ENCODE measurements at places on chromosomes 5 and 9.

DNA sequence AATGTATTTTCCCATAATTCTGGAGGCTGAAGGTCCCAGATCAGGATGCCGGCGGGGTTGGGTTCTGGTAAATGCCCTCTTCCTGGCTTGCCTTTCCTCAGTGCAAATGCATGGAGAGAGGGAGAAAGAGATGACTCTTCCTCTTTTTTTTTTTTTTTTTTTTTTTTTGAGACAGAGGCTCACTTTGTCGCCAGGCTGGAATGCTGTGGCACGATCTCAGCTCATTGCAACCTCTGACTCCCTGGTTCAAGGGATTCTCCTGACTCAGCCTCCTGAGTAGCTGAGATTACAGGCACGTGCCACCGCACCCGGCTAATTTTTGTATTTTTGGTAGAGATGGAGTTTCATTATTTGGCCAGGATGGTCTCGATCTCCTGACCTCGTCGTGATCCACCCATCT, 300.0 kb upstream of the TAS2R1 start:
- DNase-seq = peak; percentile 51

GRCh38 chr9:4748612-4749011, 7.6 kb upstream of the AK3 start:
- no peak for DNase-seq

DNA sequence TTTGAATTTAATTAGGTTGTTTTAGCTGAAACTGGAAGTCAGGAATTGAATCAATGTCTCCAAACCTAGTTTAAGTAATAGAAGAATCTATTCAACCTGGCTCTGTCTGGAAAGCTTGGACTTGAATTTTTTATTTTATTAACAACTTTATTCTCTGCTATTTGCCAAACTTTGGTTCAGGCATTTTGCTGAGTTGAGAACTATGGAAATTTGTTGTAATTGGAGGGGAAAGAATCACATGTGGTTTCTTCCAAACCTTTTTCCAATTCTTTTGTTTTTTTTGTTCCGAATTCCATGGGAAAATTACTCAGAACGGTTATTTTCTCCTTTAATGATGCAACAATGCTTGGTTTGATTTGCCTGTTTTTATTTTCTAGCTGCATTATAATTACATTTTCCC, 98.2 kb upstream of the RPS23 start:
- DNase-seq = no peak

DNA sequence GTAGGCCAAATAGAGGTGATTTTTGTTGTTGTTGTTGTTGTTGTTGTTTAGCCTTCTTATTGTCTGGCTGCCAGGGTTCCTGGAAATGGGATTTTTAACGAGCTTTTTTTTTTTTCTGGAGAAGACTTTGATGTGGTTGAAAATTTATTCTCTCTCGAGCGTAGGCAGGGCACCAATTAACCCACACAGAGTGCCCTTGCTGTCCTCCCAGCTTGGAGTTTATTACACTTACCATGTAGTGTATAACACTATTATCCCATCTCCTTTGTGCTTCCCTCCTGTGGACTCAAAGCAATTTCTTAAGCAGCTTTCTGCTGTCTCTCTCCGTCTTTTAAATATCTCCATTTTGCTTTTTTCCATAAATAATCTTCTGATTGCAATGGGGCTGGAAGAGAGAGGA, 57.4 kb downstream of the OR2K2 start:
- DNase-seq = no peak

- DNase-seq = peak; percentile 19
These were observed 118.7 kb downstream of the NDUFS4 start for GRCh38 chr5:53678981-53679660.

DNA sequence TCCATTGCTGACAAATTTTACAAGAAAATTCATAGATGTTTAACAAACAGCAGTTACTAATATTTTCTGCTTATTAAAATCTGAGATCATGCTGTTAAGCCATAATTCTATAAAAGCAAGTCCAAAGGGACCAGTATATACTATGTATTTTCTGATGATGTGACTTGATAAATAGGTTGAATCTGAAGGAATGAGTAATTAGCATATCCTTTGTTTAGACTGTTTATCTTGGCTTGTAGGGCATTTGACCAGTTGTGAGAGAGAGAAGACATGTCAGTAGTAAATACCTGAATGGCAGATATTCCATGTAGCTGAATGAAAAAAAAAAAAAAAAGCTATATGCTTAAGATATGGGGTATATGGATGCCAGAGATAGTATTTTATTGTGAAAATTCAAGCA, 14.6 kb downstream of the CPEB4 start:
- peak; percentile 26 for DNase-seq

- peak; percentile 15 for DNase-seq
These were observed 1.3 kb downstream of the CD74 start for GRCh38 chr5:150411245-150411979.

- peak; percentile 59 for DNase-seq
These were observed 252.5 kb downstream of the TRIM32 start for GRCh38 chr9:116939614-116940013.

DNA sequence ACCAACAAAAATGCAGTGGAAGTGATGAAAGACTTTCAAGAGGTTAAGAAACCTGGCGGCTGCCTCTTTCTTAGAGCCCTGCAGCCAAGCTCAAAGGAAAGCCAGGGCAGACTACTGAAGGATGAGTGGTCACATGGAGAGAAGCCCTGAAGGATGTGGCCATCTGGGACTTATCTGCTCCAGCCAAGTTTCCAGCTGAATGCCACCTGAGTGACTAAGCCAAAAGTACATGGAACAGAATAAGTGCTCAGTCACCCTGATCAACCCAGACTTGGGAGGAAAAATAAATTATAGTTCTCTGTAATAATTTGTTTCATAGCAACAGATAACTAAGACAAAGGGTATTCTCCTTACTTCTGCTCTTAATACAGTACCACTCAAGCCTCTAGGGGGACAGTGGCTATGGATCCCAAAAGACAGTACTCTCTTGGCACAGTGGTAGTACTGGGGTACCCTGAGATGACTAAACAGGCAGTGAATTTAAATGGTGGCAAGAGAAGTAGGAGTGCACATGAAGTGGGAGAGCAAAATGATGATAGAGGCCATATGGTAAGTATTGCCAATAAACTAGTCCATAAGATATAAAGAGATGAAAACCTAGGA, 182.3 kb downstream of the ELAVL2 start:
- peak; percentile 81 for DNase-seq

- peak; percentile 92 for DNase-seq
These were observed 23.4 kb downstream of the SARDH start for GRCh38 chr9:133714606-133715294.

GRCh38 chr9:91138760-91139159, 223.0 kb downstream of the AUH start:
- peak; percentile 94 for DNase-seq

GRCh38 chr9:20808002-20808401, 123.9 kb downstream of the FOCAD start:
- no peak for DNase-seq

- DNase-seq = peak; percentile 77
These were observed 41.6 kb downstream of the ERGIC1 start for GRCh38 chr5:172875505-172876279.

- no peak for DNase-seq
These were observed 159.3 kb downstream of the DMAC1 start for GRCh38 chr9:7640231-7640630.

- DNase-seq = peak; percentile 89
These were observed 334.4 kb downstream of the CWC27 start for GRCh38 chr5:65102976-65103711.

DNA sequence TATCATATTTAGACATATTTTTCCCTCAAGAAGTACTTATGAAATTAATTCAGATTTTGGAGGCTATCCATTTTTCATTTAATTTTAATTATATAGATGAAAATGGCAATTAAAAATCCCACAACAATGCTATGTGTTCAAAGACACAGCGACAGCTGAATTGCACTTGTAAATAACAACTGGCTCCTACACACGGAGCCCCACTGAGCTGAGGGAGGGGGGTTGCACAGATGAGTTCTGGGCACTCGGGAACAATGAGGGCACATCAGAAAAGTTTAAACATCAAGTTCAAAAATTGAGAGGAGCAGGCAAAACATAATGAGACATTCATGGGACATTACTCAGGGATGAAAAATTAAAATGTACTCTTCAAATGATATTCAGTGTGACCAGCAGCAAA, 104.9 kb downstream of the MARCHF3 start:
- DNase-seq = no peak

- DNase-seq = no peak
These were observed 157.7 kb downstream of the BNC2 start for GRCh38 chr9:16712787-16713186.

- DNase-seq = no peak
These were observed 30.6 kb upstream of the SPINK4 start for GRCh38 chr9:33209394-33209793.

DNA sequence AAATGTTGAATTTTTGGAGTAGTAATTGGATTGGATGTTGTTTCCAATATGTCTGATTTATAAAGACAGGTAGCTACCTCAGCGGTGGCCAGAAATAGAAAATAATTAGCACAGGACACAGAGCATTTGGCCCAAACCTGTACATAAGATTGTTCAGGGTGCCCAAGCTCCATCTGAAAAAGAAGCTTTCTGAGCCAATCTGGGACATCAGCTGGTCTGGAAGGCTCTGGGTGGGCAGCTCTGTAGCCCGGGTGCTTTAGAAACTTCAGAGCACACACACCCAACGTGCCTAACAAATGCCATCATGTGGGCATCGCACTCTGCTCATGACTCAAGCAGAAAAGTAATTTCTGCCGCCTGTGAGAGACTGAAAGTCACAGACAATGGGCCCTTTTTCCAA, 460.7 kb downstream of the ICE1 start:
- DNase-seq = no peak

GRCh38 chr9:87119328-87119881, 172.1 kb upstream of the GAS1 start:
- peak; percentile 96 for DNase-seq

- DNase-seq = peak; percentile 46
These were observed 492 bp upstream of the NEK6 start for GRCh38 chr9:124257070-124257843.

GRCh38 chr5:125083981-125084380, 337.5 kb upstream of the ZNF608 start:
- DNase-seq = peak; percentile 41

GRCh38 chr9:69970001-69970533, 73.6 kb upstream of the MAMDC2 start:
- peak; percentile 10 for DNase-seq

GRCh38 chr5:92320446-92320845, 937.3 kb upstream of the ARRDC3 start:
- DNase-seq = peak; percentile 12

DNA sequence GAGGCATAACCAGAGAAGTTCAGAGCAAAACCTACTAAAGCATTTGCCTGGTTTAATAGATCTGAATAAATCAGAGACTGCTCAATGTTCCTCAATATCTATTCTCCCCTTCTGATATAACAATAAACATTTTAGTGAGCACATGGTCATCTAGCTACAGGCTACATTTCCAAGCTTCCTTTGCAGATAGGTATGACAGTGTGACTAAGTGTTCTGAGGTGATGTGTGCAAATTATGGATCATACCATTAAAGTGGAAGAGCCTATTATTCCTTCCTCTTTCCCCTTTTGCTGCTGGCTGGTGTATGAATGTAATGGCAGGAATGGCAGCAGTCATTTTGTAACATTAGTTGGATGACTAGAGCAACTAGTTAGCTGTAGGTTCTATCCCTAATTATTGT, 285.8 kb upstream of the RASA1 start:
- peak; percentile 1 for DNase-seq

DNA sequence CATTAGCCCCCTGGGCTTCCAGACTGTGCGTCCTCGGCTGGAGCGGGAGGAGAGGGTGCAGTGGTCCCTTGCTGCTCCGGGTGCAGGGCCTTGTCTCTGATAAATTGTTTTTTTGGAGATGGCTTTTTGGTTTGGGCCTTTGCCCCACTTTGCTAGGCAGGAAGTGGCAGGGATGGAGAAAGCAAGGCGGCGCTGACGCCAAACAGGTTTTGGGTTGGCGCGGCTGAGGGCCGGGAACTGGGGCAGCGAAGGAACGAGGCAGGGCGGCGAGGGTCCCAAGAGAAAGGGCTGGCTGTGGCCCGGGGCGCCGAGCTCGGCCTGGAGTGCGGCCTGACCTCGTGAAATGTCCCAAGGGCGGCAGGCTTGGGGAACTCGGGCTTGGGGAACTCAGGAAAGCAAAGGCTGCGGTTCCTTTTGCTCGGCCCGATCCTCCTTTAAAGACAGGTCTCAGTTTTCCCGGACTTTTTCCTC, 4.1 kb downstream of the LHX2 start:
- no peak for DNase-seq

DNA sequence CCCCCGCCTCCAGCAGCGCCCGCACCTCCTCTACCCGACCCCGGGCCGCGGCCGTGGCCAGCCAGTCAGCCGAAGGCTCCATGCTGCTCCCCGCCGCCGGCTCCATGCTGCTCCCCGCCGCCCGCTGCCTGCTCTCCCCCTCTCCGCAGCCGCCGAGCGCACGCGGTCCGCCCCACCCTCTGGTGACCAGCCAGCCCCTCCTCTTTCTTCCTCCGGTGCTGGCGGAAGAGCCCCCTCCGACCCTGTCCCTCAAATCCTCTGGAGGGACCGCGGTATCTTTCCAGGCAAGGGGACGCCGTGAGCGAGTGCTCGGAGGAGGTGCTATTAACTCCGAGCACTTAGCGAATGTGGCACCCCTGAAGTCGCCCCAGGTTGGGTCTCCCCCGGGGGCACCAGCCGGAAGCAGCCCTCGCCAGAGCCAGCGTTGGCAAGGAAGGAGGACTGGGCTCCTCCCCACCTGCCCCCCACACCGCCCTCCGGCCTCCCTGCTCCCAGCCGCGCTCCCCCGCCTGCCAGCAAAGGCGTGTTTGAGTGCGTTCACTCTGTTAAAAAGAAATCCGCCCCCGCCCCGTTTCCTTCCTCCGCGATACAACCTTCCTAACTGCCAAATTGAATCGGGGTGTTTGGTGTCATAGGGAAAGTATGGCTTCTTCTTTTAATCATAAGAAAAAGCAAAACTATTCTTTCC, 19.3 kb downstream of the CDKN2A start:
- peak; percentile 94 for DNase-seq

DNA sequence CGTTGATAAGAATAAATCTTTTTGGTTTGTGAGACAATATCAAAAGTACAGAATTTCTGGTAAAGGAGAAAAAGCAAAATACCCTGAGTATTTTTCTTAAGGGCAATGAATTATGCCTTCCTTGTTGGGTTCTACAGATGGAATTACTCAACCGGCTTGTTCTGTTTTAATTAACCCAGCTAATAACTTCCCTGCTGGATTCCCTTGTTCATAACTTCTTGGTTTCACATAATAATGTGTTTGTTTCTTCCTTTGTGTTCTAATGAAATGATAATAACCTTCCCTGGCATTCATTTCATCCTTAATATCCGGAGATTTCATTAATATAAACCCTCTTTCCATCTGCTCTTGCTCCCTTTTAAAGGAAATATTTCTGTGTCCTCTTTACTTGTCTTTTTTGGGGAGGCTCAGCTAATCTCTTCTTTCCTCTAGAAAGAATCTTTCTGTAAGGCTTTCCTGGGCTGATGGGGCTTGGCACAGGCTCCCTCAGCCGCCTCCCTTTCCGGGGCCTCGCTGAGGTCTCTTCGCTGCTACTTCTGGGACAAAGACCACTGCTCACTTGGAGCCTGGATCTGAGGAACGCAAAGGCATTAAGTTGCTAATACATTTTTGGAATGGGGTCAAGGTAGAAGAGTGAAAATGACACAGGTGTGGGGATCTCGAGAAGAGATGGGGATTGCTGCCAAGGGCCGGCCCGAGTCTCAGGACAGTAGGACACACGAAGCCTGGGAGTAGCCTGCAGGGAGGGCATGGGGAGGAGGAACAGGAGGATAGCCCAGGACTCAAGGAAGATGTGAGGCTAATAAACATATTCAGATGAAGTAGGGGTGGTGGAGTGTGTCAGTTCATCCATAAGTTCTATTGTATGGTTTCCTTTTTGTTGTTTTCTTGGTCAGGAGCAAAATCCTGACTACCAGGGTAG, 118.5 kb downstream of the NRG2 start:
- no peak for DNase-seq

- DNase-seq = no peak
These were observed 107.5 kb downstream of the ANXA1 start for GRCh38 chr9:73259086-73259696.
